Mammary microvascular endothelial cell (primary cell): ENCODE measurements at places on chromosomes 3 and 15. TPM values are rescaled to one million over a fixed set of nuclear protein-coding genes. Genes with fewer than 3 reads are reported as not detected.

The USP50 gene
- total RNA-seq = not detected in 2 replicates

The IL5RA gene
- total RNA-seq = not detected in 2 replicates

The HTR3D gene
- total RNA-seq = not detected in 2 replicates

The CASR gene
- total RNA-seq = not detected in 2 replicates

The ARL14 gene
- not detected in 2 replicates for total RNA-seq

The POPDC2 gene
- total RNA-seq = 0.10 and 2.5 TPM in 2 replicates

The OIP5 gene
- 26.2 and 27.7 TPM in 2 replicates for total RNA-seq

The NRROS gene
- total RNA-seq = 8.3 and 10.2 TPM in 2 replicates

The TMEM212 gene
- total RNA-seq = not detected in 2 replicates

The MKRN2 gene
- total RNA-seq = 32.8 and 34.7 TPM in 2 replicates

The SH3BP5 gene
- total RNA-seq = 50.7 and 51.1 TPM in 2 replicates

The GOLGA8J gene
- total RNA-seq = not detected in 2 replicates
